Heart left ventricle (tissue), 16 donors: ENCODE measurements at places on chromosomes 2 and 18.

DNA sequence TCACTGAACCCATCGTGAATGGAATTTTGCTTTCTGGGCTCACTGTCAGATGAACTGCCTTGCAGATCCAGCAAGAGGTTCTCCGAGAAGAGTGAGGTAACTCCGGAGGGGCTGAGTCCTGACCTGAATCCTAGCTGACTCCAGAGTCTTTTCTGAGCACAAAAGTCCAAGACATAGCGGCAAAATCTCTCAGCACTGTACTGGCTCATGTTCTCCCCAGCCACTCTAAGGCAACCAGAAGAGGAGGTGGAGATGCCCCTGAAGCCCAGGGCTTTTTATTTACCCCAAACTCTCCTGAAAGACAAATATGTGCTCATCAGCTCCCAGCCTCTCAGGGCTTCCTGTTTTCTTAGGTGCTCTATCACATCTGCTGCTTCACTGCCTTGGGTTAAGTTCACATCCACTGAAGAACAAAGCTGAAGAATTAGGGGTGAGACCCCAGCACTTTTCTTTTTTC, 221.8 kb downstream of the MREG start:
- H3K36me3 ChIP-seq, result no peaks in the 10 kb centered on the region
- no peak overlapping the region for H3K4me3 ChIP-seq
- no peak for DNase-seq
- H3K27ac ChIP-seq, result no peak overlapping the region

- no peaks in the 10 kb centered on the region for H3K4me1 ChIP-seq
- no peak overlapping the region for H3K4me3 ChIP-seq
- no peak overlapping the region for H3K27ac ChIP-seq
- DNase-seq, result no peak
These were observed 53.0 kb downstream of the LYPD6 start for GRCh38 chr2:149383340-149383739.

DNA sequence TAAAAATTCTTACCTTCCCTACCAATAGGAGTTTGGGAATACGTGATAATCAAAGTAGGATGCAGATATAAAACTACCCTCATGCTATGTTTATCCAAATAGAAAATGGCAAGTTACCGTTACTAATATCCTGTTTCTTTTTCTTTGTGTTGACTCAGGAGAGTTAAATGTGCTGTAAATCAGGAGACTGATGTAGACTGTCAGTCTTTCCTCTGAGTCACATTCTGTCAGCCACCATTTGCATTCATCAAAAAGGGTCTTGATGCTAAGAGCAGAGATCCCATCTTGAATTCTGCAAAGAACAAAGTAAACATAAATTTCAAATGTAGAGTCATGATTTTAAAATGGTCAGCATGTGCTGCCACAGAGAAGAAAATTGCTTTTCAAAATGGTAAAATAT, 712.8 kb downstream of the SOCS6 start:
- H3K4me3 ChIP-seq, result no peak overlapping the region
- no peaks in the 10 kb centered on the region for H3K4me1 ChIP-seq

DNA sequence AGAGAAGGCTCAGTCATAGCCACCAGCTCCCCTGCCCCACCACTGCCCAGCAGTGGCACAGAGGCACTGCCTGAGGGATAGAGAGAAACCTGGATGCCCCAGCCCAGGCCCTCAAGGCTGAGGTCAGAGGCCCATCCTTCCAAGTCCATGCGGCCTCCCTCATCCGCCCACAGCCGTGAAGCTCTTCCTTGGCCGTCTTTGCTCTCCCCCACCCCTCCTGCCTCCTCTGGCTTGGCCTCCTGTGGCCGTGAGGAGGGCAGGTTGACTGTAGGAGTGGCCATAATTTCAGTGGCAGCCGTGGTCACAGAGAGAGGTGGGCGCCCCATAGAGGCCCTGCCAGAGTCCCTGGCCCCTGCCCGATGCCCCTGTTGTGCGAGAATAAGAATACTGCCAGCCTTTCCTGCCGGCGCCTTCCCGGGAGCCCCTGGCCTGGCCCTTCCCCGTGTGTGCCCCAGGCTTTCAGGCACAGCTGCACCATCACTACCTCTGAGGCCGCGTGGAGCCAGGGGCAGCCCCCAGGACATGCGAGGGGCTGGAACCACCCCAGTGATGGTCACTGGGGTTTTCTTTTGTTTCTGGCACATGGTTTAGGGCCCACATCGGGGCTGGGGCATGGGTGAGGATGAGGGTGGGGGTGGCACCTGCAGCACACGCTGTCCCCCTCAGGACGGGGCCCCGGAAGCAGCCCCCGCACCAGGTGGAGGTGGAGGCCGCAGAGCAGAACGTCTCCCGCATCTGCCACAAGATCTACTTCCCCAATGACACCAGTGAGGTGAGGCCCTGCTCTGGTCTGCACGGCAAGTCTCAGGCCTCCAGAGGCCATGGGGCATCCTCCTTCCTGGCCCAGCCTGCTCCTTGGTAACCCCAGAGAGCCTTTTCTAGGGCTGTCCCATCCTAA, 13.1 kb upstream of the GPR17 start:
- no peaks in the 10 kb centered on the region for H3K27me3 ChIP-seq
- peak overlapping the region; percentile 87 for H3K27ac ChIP-seq
- H3K4me3 ChIP-seq, result no peak overlapping the region
- DNase-seq, result no peak

DNA sequence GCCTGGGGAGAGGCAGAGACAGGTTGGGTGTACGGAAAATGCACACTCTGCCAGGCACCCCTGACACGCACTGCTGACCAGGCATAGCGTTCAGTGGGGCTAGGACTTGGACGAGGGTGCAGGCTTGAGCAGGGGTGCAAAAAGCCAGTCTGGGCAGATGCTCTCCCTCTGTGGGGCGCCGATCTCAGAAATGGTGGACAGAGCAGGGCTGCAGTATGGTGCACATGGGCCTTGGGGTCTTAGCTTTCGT, 1.0 kb upstream of the ARHGEF4 start:
- H3K36me3 ChIP-seq, result no peaks in the 10 kb centered on the region
- peaks cover 36% of the 10 kb centered on the region for H3K27me3 ChIP-seq
- no peaks in the 10 kb centered on the region for H3K4me1 ChIP-seq
- H3K27ac ChIP-seq, result no peak overlapping the region

GRCh38 chr2:238158509-238159070, at the start of gene ERFE:
Gene ERFE (plus strand): TSS chr2:238158970. CDS start chr2:238159008, 38 bp downstream.
- DNase-seq, result no peak
- peak within 1 kb of the TSS; percentile 41 for H3K4me3 ChIP-seq
- no peaks in the 10 kb centered on the region for H3K4me1 ChIP-seq
- peaks cover 25% of the 10 kb centered on the region for H3K27me3 ChIP-seq
